Stimulated activated CD4-positive, alpha-beta T cell treated with anti-CD3 and anti-CD28 coated beads, Interleukin-15, amount 100 ng/mL, for 24 hours (primary cell): ENCODE measurements at places on chromosomes 1 and 21.

DNA sequence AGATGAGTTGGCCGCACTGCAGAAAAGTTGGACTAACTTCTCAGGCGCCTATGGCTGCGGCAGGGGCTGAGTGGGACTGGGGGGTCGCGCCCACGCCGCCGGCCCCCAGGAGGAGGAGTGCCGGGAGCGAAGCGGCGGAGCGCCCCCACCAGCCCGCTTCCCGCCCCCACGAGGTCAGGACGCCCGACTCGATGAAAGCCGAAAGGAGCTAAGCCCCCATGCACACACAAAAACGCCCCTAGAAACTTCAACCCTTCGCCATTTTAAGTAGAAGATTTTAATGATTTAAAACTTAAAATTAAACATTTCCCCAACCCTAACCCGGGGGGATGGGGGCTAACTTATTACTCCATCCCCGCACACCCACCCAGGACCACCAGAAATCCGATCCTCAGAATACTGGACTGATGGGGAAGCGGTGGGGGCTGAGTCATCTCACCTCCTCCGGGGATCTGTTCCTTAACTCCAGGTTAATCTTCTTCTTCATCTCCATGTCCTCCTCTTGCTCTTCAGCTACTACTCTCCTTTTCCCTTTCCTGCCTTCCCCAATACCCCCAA lies 539 bp downstream of the ANP32E start:
- peak; percentile 50 for DNase-seq

DNA sequence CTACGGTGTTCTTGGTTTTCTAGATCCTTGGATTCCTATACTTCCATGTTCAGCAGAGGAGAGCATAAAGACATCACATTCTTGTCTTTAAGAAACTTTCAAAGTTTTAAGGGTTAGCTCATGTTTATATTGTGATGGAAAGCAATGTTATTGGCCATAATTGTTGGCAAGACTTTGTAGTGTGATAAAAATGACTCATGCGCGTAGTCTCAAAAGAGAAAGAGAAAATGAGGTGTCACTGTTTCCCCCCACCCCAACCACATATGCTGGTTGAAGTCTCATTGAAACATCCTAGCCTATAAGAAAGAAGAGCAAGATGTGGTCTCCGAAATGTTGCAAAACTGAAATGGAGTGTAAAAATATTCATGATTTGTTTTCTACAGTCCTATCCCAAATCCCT lies 348.8 kb downstream of the PTBP2 start:
- DNase-seq, result no peak

GRCh38 chr1:153679337-153680119 lies 1.0 kb downstream of the NPR1 start:
- DNase-seq, result peak; percentile 44

GRCh38 chr1:97144527-97144926 lies 422.9 kb downstream of the PTBP2 start:
- no peak for DNase-seq

- peak; percentile 38 for DNase-seq
Observed at GRCh38 chr1:153261281-153262069, 2.0 kb downstream of the LORICRIN start.

- DNase-seq, result no peak
Observed at GRCh38 chr1:68183895-68184294, 48.4 kb downstream of the WLS start.

DNA sequence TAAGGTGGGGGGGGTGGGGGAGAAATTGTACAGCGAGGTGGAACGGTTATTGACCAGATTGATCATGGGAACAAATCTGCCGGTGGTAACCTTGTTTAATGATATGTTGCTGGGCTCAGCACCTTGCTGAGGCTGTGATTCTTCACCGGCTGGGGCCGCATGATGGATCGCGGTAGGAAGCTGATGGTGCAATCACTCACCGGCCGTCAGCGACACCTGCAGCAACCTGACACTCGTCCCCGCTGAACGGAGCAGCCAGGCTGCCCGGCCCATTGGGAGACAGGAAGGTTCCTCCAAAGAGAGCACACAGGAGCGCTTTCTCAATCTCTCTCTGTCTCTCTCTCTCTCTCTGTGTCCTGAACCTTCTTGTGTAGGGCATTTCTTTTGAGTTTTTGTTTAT lies 128.5 kb upstream of the RRP15 start:
- DNase-seq, result no peak

- no peak for DNase-seq
Observed at GRCh38 chr1:192550922-192551534, 24.5 kb upstream of the RGS1 start.

- DNase-seq, result no peak
Observed at GRCh38 chr1:46369542-46370213, 24.4 kb upstream of the FAAH start.

DNA sequence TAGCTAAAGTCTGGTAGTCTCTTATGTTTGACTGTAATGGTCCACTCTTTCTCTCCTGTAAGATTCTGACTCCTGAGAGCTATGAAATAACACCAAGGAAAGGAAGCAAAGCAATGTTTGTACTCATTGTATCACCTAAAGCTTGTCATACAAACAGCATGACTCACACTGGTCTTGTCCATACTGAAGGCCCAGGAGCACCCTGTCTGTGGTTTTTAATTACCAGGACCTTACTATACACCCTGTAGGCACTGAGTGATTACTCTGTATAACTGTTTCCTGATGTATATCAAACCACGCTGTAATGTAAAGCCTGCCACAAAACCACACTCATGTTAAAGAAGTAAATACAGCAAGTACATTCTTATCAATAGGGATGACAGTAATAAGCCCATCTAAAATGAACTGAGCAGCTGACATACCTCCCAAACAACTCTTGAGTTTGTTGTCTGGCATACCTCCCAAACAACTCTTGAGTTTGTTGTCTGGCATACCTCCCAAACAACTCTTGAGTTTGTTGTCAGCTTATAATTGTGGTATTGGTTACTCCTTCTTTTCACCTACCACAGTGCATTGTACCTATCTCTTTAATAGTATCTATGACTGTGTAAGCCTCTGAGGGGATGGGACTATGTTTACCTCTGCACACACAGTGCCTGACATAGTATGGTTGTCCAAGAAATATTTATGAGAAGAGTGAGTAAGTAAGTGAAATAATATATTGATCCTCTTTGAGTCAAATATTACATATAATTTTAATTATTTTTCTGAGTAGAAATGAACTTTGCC lies 11.6 kb upstream of the TNFSF18 start:
- no peak for DNase-seq

DNA sequence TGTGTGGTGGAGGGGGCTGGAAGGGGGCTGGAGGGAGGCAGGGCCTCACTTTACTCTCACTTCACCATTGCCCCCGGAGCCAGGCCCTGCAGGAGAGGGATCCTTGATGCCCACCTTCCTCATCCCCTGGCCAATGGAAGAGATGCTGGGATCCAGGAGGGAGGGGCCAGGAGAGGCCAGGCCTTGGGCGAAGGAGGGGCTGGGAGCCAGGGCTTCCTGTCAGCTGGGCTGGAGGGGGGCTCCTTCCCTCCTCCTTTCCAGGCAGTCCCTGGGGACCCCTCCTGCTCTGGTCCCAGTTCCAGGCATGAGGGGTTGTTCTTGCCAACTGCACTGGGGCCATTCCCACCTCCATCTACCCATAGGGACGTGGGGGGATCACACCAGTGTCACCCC lies 5.7 kb downstream of the AHDC1 start:
- no peak for DNase-seq
